ENCODE measurements at places on chromosomes 6 and 20.
A peak's percentile ranks its signal among the peaks of the same experiment; 100 is the strongest.

DNA sequence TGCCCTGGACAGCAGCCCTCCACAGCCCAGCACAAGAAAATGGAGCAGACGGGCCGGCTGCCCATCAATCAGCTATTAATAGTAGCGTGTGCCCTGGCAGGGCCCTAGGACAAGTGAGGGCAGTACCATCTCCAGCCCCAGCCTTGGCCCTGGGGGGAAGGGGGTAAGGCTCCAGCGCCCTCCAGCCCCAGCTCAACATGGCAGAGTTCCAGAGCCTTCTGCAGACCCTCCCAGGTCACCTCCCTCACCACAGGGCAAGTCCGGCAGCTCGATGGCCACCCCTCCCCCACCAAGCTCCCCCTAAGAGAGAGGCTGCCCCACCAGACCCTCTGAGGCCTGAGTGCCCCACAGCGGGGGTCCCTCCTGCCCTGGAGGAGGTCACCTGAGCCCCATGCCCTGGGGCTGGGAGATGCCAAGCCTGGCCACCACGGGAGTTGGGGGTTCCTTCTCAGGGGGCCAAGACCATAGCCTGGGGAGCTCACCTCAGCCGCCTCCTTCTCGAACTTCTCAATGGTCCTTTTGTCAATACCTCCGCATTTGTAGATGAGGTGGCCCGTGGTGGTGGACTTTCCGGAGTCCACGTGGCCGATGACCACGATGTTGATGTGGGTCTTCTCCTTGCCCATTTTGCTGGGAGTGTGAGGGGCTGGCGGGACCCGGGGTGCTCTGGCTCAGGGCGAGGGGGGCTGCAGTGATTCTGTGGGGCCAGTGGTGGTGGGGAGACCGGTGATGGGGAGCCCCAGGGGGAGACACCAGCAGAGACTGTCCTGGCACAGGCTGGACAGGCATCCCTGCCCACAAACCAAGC lies 1.5 kb downstream of the EEF1A2 start:
- no peak for DNase-seq

GRCh38 chr6:43254846-43255245 lies 11.6 kb downstream of the TTBK1 start:
- no peak for DNase-seq

- DNase-seq: peak; percentile 21
These were observed 39.8 kb downstream of the SRSF3 start for GRCh38 chr6:36633915-36634314.

- peak; percentile 84 for DNase-seq
These were observed 75.9 kb upstream of the MYL9 start for GRCh38 chr20:36465109-36466080.

DNA sequence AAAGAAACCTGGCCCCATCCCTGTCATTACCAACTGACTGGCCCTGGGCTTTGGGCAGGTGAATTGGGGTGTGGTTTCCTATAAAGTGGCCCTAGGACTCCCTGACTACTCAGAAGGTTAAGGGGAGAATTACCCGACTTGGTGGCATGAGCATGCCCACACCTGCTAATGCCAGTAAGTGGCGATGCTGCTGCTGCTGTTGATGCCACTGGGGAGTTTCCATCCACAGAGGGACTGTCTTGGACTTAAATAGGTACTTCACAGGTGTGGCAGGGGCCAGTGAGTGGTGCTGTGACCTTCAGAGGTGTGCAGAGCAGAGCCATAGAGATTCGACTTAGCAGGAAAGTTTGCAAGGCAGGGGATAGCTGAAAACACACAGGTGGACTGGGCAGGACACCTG lies 32.6 kb upstream of the MDFI start:
- no peak for DNase-seq

- DNase-seq: no peak
These were observed 544.7 kb upstream of the SPTLC3 start for GRCh38 chr20:12464036-12464435.

DNA sequence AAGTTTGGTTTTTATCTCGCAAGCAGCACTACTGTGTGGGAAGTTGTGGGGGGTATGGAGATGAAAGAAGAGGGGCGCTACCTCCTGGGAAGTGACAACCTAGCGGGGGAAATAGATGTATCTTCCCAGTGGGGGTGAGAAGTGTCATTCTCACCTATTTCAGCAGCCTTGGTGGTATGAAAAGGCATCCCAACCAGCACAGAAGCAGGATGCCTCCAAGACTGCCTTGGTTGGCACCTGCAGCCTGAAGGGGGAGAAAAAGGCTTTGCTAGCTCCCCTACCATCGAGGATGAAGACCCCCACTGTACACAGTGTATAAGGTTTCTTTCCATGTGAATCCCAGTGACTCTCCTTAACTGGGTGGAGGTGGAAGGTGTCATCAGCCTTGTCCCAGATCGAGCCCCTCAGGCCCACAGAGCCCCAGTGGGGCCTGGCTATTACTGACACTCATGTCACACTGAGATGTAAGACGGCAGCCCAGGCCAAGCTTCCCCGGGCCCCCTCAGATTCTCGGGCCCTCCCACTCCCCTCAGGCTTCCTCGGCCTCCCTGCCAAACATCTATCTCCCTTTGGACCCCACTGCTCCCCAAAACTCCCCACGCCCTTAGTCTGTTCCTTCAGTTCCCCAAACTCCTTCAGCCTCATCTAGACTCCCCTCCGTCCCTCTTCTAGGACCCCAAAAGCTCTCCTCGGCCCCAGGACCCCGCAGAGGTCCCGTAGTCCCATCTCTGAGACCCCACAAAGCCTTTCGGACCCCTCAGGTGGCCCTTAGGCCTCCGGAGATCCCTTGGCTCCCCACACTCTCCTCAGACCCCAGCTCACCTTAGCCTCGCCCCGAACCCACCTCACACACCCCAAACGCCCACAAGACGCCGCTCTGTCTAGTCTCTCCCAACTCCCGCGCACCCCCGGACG lies 688 bp downstream of the COMMD7 start:
- no peak for DNase-seq

- DNase-seq: peak; percentile 58
These were observed 2.7 kb upstream of the EEF1A1 start for GRCh38 chr6:73523434-73524123.

DNA sequence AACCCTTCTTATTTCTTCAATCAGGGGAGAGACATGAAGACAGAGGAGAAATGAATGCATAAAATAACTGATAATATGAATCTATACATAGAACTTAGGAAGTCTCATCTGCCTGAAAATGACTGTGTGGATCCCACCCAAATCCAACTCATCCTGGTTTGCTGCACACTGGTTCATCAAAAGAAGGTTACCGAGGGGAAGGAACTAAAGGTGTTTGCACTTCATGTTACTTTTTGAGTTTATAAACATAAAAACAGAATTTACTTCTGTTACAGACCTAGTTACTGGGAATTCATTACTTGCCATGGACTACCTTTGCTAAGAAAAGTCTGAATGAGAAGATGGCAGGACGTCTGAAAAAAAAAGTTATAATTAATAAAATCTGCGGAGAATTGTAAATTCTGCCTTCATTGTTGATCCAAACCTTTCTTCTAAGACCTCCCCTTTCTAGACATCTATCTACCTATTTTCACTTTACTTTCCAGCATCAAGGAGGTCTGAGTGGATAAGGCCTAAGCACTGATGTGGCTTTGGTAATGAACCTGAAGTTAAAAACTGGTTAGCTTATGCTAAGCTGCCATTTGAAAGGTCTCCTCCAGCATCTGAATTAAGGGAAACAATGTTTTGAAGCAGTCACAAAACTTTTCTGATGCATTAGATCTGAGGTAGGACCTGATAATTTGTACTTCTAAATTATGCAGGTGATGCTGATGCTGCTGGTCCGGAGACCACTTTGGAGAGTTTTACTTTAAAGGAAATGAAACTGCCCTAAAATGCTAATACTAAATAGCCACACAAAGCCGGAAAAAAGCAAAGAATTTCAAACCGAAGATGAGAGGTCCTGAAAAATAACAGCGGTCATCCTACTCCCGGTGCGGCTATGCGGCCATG lies 84.0 kb downstream of the HFE start:
- no peak for DNase-seq

- peak; percentile 2 for DNase-seq
These were observed 71.8 kb downstream of the ATG5 start for GRCh38 chr6:106253731-106254130.

DNA sequence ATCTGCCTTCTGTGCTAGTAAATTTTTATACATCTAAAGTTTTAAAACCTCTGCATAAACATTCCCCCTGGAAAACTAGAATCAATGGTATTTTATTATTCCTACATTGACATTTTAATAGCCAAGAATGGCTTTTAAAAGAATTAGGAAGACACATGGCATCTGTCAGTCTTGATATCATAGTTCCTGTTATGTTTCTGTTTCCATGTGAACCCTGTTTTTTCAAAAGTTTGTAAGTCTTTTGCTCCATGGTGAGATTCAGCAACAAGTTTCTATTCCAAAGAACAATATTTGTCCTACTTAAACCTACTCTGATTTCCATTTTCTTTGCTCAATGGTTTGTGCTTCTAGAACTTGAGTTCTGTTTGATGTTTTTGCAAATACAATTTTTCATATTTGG lies 95.2 kb downstream of the PLEKHG1 start:
- DNase-seq: no peak

DNA sequence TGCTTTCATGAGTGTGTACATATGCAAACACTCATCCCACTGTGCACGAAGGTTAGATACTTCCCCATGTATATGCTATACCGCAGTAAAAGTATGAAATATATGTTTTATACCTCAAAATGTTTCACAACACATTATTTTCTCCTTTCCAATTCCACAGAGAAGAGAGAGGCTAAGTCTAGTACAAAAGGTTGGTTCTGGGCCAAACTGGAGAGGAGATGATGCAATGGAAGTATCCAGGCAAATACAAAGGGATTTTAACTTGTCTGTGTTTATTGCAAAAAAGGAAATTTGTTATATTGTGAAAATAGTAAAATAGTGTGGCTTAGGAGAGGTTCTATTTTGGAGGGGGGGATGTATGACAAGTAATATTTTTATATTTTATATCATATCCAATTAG lies 112.6 kb downstream of the PLCB1 start:
- DNase-seq: no peak

GRCh38 chr20:61742097-61742825 lies 323.4 kb downstream of the TAF4 start:
- DNase-seq: no peak

DNA sequence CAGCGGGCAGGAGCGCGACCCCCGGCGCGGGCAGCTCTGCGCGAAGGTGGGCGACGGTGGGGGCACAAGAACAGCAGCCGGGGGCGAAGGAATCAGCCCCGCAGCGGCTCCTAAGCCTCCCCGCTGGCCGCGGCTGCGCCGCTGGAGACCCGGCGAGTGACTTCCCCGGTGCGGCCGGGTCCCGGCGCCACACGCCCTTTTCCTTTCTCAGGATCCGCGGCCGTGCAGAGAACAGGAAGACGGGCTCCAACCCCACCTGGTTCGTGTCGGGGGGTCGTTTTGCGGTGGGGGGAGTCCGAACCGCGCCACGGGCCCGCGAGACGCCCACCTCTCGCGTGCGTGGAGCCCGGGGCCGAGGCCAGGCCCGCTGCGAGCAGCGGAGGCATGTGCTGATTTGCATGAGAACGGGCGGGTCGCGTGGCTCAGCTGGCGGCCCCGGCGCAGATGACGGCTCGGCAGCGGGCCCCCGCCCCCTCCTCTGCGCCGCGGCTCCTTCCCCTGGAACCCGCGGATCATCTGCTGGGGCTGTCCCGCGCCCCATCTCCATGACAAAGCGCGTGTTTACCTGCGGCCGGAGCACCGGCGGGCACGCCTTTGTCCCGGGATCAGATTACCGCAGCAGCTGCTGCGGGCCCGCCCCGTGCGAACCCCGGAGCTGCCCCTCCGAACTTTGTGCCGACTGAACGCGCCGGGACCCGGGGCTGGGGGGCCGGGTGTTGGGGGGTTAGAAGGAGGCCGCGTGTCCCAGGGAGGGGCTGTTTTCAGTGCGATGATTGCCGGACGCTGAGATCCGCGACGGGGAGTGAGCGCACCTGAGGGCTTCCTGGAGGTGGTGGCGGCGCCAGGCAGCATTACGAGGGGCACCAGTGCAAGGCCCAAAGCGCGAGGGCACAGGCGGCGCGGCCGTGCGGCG lies 4.9 kb upstream of the DLL1 start:
- no peak for DNase-seq

DNA sequence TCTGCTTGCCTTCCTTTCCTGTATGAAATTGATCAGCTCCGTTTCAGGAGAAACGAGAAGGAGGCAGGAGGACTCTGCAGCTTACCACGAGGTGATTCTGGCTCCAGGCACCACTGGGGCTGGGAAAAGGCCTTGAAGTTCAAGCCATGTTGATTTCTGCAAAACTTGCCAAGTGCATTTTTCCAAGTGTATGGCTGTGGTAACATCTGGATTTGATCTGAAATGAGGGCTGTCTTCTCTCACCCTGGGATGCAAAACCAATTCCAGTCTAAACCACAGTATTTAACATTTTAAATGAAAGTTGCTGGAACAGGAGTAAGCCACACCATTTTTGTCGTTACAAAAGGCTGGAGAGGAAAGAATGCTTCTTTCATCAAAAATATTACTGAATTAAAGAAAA lies 36.1 kb upstream of the FAM210B start:
- no peak for DNase-seq

DNA sequence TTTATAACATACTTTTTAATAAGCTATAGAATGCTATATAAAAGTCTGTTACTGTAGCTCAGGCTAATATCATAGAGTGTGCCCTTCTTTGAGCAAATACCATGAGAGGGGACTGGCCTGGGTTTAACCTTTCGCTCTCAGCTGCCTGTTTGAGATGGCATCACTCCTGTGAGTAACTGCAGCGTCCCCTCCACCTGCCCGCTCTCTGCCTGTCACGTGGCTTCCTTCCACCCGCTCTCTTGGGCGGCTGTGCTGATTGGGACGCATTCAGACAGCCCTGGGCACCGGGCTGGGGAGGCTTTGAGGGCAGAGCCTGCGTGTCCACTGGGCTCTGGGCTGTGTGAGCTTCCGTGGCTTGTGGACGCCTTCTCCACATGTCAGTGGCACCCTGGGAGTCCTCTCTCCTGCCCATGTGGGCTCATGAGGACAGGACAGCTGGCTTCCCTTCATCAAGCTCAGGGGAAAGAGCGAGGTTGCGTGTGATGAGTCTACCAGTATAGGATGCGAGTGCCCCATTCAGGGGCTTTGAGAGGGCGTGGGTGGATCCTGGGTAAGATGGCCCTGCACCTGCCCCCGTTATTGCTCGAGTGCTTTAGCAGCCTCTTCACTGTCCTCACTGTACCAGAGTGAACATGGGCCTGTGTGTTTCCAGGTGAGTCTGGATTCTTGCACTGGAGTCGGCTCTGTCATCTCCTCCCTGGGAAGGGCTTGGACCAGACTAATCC lies 10.7 kb upstream of the C20orf204 start:
- DNase-seq: no peak

DNA sequence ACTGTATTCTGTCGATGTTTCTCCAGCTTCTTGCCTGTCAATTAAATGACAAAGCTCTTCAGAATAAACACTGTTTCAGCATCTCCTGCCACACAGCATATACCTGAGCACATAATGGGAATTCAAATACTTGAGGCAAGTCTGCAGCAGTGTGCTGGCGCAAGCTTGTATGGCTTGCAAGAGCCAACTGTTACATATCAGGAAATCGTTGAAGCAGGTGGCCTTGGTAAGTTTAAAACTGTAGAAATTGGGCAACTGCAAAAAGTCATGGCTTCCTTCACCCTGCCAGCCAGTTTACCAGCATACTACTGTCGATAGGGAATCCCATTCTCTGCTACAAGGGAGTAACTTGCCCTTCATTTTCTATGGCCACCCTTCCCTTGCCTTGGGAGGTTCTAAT lies 23.0 kb downstream of the CPNE1 start:
- no peak for DNase-seq

GRCh38 chr20:4445784-4446183 lies 275.9 kb upstream of the PRND start:
- no peak for DNase-seq

All from NCI-H226 (cell line).